A549 treated with GW870086 at 1 μM for 4 hours (cell line): ENCODE measurements at places on chromosomes 1 and 21. TPM values are rescaled to one million over a fixed set of nuclear protein-coding genes. Genes with fewer than 3 reads are reported as not detected.

Gene TMEM200B
- total RNA-seq, result 0.08 to 0.25 TPM (median 0.14 TPM) in 5 replicates

Gene TMEM61
- 0.13 to 0.62 TPM (median 0.55 TPM) in 5 replicates for total RNA-seq

Gene RGS13
- not detected in 5 replicates for total RNA-seq

Gene COL16A1
- total RNA-seq, result 4.9 to 5.9 TPM (median 5.2 TPM) in 5 replicates

Gene CDC42BPA
- 7.7 to 11.4 TPM (median 10.3 TPM) in 5 replicates for total RNA-seq

Gene COL8A2
- total RNA-seq, result 0.07 to 0.19 TPM (median 0.10 TPM) in 5 replicates

Gene BSND
- total RNA-seq, result not detected in 5 replicates

Gene AQP10
- not detected in 5 replicates for total RNA-seq

Gene IL22RA1
- 8.0 to 9.6 TPM (median 8.4 TPM) in 5 replicates for total RNA-seq

Gene SGIP1
- total RNA-seq, result not detected in 5 replicates

Gene ADAMTS4
- total RNA-seq, result 0.03 TPM in 1 of 5 replicates, not detected in the others

Gene CHIT1
- not detected in 5 replicates for total RNA-seq

Gene CITED4
- total RNA-seq, result 68.8 to 116 TPM (median 96.8 TPM) in 5 replicates

Gene LYSMD1
- 5.1 to 7.7 TPM (median 5.8 TPM) in 5 replicates for total RNA-seq

Gene B3GALT5
- 0.08 to 0.19 TPM (median 0.15 TPM) in 5 replicates for total RNA-seq

Gene LCE3A
- not detected in 5 replicates for total RNA-seq

Gene LENEP
- total RNA-seq, result 0.23 TPM in 1 of 5 replicates, not detected in the others

Gene MSH4
- total RNA-seq, result not detected in 5 replicates

Gene OR2T10
- total RNA-seq, result not detected in 5 replicates

Gene SERPINC1
- 0.11 to 0.16 TPM (median 0.13 TPM) in 3 of 5 replicates, not detected in the others for total RNA-seq

Gene NOTCH2NLA
- 18.4 to 23.2 TPM (median 22.5 TPM) in 5 replicates for total RNA-seq

Gene CTTNBP2NL
- 6.4 to 9.4 TPM (median 8.3 TPM) in 5 replicates for total RNA-seq

Gene CFHR1
- total RNA-seq, result 0.19 to 0.23 TPM in 2 of 5 replicates, not detected in the others

Gene RSPO1
- 0.08 to 0.15 TPM (median 0.11 TPM) in 4 of 5 replicates, not detected in the other for total RNA-seq

Gene RIMS3
- 1.0 to 1.7 TPM (median 1.2 TPM) in 5 replicates for total RNA-seq

Gene CA6
- total RNA-seq, result not detected in 5 replicates

Gene BGLAP
- total RNA-seq, result 0.23 to 1.0 TPM (median 0.61 TPM) in 4 of 5 replicates, not detected in the other

Gene GATAD2B
- 6.4 to 14.8 TPM (median 9.0 TPM) in 5 replicates for total RNA-seq

Gene PDE9A
- 1.5 to 1.8 TPM (median 1.6 TPM) in 5 replicates for total RNA-seq

Gene TMEM82
- not detected in 5 replicates for total RNA-seq

Gene SYPL2
- 0.07 to 0.11 TPM (median 0.10 TPM) in 5 replicates for total RNA-seq

Gene TIE1
- total RNA-seq, result not detected in 5 replicates

Gene GJB3
- total RNA-seq, result 7.2 to 15.6 TPM (median 10.9 TPM) in 5 replicates

Gene KAZN
- 3.4 to 4.1 TPM (median 3.9 TPM) in 5 replicates for total RNA-seq
